ENCODE measurements at places on chromosomes 4 and X. TPM values are rescaled to one million over a fixed set of nuclear protein-coding genes. Genes with fewer than 3 reads are reported as not detected.

Gene HSFX2
- 0.29 TPM for polyA plus RNA-seq

Gene MUC7
- polyA plus RNA-seq = not detected

DNA sequence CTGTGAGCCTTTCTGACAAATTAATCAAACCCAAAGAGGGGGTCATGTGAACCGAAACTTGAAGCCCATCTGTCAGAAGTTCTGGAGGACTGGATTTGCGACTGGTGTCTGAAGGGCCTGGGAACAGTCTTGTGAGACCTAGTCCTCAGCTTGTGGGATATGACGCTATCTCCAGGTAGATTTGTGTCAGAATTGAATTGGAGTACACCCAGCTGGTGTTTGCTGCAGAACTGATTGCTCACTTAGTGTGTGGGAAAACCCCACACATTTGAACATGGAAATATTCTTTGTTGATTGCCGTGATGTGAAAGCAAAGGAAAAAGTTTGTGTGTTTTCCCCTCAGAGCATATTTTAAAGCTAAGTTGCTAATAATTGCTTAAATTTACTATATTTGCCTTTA lies 30.3 kb upstream of the TMSB15B start:
- DNase-seq = no peak

- no peak for DNase-seq
These were observed 1.1 kb upstream of the FMR1 start for GRCh38 chrX:147910607-147911006.

DNA sequence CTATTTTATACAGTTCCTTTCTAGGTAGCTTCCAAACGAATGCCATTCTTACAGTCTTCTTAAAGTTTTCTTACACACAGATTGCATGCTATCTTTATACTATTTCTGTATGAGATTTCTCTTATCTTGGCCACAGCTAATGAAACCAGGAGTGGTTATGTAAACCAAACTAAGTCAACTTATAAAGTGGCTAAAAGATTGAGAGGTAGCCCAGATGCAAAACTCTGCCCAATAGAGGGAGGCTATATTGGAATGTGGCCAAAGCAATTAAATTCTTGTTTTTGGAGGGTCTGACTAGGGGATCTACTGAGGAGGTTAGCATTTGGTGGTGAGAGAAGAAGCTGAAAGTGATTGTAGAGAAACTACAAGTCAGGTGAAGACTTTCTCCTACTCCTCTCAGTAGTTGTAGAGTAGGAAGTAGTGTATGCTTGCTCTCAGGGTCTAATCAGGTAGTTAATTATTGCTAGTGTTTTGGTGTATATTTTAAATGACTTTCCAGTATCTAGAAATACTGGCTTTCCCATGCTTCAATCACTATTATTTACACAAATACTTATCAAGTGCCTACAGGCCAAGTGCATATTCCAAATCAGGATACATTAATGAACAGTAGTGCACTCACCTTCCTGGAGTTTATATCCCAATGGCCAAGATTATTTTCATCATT lies 104.2 kb upstream of the HPGD start:
- no peak for DNase-seq

DNA sequence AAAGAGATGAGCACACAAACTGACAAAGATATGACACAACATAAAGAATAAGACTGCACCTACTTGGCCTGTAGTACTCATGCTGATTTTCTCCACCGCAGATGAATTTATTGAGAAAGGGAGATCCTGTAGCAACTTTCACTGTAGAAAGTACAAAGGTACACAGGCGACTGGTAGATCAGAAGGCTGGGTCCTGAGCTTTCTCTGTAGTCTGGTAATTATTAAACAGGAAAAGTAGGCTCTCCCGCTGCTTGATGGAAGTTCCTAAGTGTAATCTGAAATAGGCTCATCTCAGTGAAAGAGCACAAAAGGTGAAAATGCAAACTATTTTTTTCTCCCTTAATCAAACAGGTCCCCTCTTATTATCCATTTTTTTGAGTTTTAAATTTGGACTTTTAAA lies at the start of gene ADH6:
ADH6 (minus strand) TSS at position 175 of the 400 bp plus-strand sequence; CDS start at position 81, 94 bp downstream.
- no peak for DNase-seq

DNA sequence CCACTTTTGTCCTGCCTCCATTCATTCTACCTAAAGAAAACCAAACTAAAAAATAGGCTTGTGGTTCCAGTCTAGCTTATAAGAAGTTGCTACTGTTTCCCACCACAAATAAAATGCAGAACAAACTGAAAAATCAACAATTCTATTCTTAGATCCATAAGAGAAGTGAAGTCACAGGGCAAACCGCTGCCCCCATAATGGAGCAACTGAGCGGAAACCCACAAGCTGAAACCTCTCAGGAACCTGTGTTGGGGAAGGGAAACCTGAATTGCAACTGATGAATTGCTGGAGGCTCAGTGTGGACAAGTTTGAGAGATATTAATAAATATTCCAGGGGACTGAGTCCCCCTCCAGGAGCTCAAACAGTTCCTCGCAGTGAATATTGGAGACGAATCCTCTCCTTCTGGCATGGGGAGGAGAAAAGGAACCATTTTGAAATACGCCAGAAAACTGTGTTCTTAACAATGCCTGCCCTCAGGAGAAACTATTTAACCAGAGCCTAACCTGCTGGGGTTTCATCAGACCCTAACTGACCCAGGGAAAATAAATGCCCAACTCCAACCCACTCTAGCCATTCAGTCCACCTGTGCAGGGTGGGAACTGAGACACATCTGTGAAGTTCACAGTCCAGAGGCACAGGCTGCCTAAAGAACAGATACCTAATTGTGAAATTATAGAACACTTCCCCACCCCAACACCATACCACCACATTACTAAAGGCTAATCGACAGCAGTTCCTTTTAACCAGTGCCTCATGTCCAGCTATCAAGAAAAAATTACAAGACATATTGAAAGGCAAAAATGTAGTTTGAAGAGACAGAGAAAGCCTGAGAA lies 22.8 kb upstream of the SH3RF1 start:
- no peak for DNase-seq

DNA sequence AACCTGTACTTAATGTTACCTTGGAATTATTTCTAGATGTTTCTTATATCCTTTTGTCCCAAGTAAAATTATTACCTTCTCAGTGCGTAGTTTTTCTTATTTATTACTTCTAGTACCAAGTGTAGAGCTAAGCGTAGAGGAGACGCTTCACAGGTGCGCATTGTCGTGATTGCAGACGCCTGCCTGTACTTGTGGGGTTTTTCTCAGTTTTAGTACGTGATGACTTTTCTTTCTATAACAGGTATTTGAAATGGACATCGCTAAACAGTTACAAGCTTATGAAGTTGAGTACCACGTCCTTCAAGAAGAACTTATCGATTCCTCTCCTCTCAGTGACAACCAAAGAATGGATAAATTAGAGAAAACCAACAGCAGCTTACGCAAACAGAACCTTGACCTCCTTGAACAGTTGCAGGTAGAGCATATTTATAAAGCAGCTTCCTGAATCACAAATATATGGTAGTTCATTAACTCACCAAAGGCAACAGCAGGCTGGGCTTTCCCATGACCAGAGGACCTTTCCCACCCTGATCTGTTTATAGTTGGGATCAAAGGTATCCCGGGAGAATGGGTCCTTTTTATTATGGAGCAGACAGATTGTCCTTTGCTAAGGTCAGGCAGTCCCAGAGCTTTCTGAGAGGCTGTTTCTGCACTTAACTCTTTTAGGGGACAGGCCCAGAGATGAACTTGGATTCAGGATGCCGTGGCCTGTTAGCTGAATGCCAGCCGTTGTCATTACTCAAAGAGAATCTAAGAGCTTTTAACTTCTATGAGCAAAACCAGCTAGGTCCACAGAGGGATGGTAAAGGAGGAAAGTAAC lies 172.9 kb downstream of the PTTG2 start:
- no peak for DNase-seq

DNA sequence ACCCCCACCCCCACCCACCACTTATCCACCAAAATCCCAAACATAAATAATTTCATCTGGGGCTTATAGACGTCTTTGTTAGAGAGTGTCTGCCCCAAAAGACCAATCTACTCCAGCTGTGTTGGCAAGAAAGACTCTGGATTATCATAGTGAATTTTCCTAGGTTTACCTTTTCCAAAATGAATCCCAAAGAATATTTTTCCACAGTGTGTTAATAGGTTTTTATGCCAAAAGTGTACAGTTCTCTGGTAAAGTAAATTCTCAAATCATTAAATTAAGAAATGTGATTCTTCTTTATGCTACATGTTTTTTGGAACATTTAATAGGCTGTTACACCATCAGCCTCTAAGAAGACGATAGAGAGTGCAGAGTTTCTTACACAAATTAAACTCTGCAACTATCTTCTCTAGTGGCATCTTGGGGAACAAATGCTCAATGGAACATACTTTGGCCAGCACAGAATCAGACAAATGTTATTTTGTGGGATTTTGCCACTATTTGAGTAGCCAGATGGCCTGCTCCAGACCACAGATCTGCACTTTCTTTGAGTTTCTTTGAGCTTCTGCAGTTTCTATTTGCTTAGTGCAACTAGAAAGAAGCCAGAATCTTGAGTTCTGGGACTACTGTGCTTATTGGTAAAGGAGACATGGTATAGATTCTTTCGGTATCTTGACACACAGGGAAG lies 206.0 kb downstream of the KIT start:
- DNase-seq = no peak

DNA sequence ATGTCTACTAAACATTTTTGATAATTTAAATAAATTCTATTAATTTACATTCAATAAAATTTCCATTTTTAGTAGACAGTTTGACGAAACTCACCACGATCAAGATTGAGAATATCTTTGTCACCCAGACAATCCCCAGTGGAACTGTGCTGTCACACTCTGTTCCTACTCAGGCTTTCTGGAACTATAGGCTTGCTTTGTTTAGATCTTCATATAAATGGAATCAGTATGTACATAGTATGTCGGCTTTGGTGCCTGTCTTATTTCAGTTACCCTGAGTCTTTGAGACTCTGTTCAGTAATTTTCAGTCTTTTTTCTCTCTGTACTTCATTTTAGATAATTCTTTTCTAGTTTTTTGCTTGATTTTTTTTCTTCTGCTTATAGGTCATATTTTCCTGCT lies 163.5 kb upstream of the EMCN start:
- DNase-seq = no peak

GRCh38 chrX:121666171-121666570 lies 618.8 kb downstream of the GLUD2 start:
- DNase-seq = no peak

DNA sequence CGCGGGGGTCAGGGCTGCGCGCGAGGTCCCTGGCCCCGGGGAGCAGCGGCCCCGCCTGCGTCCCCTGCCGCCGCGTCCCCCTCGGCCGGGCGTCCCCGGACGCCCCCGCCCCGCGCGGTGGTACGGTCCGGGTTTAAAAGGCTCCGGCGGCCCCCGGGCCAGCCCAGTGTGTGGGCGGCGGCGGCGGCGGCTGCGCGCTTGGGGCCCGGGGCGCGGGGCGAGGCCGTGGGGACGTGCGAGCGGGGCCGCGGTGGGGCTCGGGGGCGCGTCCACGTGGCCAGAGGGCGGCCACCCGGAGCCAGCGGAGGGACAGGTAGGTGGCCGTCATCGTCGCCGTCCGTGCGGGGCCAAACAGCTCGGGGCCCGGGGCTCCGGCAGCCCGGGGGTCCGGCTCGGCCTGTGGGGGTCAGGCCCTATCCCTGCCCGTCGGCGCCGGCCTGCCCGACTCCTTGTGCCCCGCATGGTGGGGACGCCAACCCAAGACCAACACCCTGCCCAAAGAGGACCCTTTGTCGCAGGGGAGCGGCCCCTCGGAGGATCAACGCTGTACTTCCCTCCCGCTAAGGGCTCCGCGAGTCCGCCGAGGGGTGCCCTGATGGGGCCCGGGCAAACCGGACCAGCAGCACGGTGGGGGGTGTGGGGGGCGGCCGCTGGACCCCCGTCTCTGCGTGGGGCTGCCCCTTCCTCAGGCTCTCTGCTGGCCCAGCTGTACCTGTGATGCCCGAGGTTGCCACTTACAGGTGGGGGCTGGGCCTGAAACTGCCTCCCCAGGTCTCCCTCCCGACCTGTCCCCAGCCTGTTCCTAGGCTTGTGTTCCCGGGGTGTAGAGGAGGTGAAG lies at the start of gene PLXNA3:
PLXNA3 (plus strand) TSS at position 166 of the 838 bp plus-strand sequence. CDS start 1,903 bp downstream, outside the sequence.
- DNase-seq = no peak

GRCh38 chr4:87192145-87192919 lies 28.1 kb downstream of the KLHL8 start:
- DNase-seq = no peak

- no peak for DNase-seq
These were observed 156.0 kb upstream of the GALNT7 start for GRCh38 chr4:173012608-173013007.

DNA sequence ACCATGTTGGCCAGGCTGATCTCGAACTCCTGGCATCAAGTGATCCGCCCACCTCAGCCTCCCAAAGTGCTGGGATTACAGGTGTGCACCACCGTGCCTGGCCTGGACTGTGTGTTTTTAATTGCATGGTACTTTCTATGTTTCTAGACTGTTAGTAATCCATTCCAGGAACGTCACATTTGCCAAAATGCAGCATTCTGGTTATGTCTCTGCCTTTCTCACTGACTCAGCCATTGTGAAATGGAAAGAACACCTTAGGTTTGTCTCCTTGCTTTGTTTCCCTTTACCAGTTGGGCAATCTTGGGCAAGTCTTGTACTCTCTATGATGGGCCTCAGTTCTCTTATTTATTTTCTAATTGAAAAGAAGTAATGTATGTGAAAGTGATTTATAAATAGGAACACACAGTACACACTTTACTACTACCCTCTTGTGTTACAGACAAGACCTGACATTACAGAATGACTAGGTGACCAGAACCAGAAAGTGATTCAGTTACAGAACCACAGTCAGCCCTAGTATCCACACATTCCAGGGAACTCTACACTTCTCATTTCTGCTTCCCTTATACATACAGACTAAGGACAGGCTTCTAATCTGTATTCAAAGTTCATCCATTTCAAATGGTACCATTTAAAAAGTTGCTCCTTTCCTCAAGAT lies 187.1 kb downstream of the MGST2 start:
- no peak for DNase-seq

DNA sequence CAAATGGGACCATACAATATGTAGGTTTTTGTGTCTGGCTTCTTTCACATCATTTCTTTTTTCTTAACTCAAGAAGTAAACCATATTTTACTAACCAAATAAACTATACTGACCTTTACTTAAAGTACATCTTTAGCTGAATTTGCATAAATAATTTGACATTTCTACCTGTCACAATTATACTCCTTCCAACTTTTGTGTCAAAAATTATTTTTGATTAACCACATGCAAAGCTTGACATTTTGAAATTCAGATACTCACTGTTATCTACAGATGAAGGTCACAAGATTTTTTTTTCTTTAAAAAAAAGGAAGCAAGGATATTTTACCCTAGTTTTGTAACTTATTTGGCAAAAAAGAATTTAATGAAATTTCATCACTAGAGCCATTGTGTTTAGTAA lies 12.0 kb upstream of the RAB9A start:
- no peak for DNase-seq
